ENCODE measurements at places on chromosomes 5 and 9. TPM values are rescaled to one million over a fixed set of nuclear protein-coding genes. Genes with fewer than 3 reads are reported as not detected.

The LHX3 gene
- not detected for total RNA-seq

The ADRB2 gene
- 29.5 TPM for total RNA-seq

The LCN2 gene
- total RNA-seq, result 24.7 TPM

The REEP2 gene
- total RNA-seq, result 15.8 TPM

The OR1J2 gene
- not detected for total RNA-seq

The CDKN2B gene
- total RNA-seq, result 64.8 TPM

The WNK2 gene
- 0.23 TPM for total RNA-seq

The GRHPR gene
- 146 TPM for total RNA-seq

The FOXD4 gene
- total RNA-seq, result 0.21 TPM

The CFAP90 gene
- total RNA-seq, result not detected

The LARP1 gene
- total RNA-seq, result 83.1 TPM

The CTXN3 gene
- total RNA-seq, result not detected

The NR2F1 gene
- 1.2 TPM for total RNA-seq

The SEC61B gene
- 129 TPM for total RNA-seq
